ENCODE measurements at places on chromosomes 1 and 21.

- no peak overlapping the region for H3K4me3 ChIP-seq
- DNase-seq: no peak
- no peak overlapping the region for H3K27ac ChIP-seq
- no peaks in the 10 kb centered on the region for H3K36me3 ChIP-seq
- H3K4me1 ChIP-seq: no peaks in the 10 kb centered on the region
Observed at GRCh38 chr1:8687039-8687438, 130.4 kb downstream of the RERE start.

GRCh38 chr1:193533853-193534252 is 347.4 kb upstream of the B3GALT2 start:
- H3K4me3 ChIP-seq: no peak overlapping the region
- H3K27ac ChIP-seq: no peak overlapping the region
- no peaks in the 10 kb centered on the region for H3K27me3 ChIP-seq
- no peak for DNase-seq
- no peaks in the 10 kb centered on the region for H3K4me1 ChIP-seq
- H3K36me3 ChIP-seq: no peaks in the 10 kb centered on the region

DNA sequence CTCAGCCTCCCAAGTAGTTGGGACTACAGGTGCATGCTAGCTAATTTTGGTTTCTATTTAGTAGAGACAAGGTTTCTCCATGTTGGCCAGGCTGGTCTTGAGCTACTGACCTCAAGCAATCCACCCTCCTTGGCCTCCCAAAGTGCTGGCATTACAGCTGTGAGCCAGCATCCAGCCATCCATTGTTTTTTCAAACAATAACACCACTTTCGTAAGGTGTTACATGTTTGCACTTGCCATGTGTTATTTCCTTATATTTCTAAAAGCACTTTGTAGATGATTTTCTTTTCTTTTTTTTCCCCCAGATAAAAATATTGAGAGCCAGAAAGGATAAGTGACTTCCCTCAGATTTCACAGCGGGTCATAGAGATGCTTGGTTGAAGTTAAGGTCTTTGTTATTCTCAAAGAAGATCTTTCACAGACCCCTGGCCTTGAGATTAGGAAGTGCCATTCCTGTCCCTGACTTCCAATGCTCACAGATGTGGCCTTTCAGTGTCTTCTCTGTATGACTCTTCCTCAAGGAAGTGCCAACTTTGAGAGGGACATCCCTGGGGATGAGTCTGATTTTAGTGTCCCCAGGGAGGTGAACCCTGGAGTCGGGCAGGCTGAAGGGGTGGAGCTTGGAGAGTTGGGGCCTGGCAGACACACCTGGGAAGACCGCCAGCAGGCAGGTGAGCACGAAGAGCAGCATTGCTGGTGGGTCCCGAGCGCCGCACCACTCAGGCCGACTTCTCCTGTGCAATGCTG is 6.3 kb downstream of the PIGR start:
- no peaks in the 10 kb centered on the region for H3K4me1 ChIP-seq
- no peak for DNase-seq
- no peaks in the 10 kb centered on the region for H3K27me3 ChIP-seq
- no peak overlapping the region for H3K27ac ChIP-seq

GRCh38 chr1:30683699-30684098 is 39.7 kb downstream of the MATN1 start:
- no peak for DNase-seq
- no peaks in the 10 kb centered on the region for H3K36me3 ChIP-seq
- H3K27me3 ChIP-seq: no peaks in the 10 kb centered on the region

- H3K36me3 ChIP-seq: no peaks in the 10 kb centered on the region
- H3K4me1 ChIP-seq: no peaks in the 10 kb centered on the region
- H3K27ac ChIP-seq: no peak overlapping the region
- H3K27me3 ChIP-seq: no peaks in the 10 kb centered on the region
Observed at GRCh38 chr1:212582291-212582690, 26.3 kb upstream of the ATF3 start.

DNA sequence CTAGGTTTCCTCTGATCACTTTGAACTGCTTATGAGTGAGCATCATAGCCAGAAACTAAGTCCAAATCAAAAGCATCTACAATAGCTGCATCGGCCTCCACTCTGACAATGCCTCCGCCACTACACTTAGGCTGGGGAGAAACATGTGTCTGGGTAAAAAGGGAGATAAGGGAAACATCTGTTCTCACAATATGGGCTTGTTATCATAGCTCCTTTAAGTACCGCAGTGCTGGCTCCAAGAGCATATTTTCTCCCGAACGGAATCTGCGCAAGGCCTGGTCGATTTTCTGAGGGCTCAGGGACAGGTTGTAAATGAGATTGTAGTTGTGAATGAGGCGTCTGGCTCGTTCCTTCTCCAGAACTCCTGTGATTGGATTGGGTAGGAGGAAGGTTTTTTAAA is 63.9 kb upstream of the CYP2J2 start:
- H3K4me3 ChIP-seq: no peak overlapping the region
- H3K27ac ChIP-seq: no peak overlapping the region
- H3K27me3 ChIP-seq: no peaks in the 10 kb centered on the region
- no peaks in the 10 kb centered on the region for H3K4me1 ChIP-seq
- H3K36me3 ChIP-seq: no peaks in the 10 kb centered on the region
- no peak for DNase-seq

- peak overlapping the region; percentile 99 for H3K4me3 ChIP-seq
- DNase-seq: peak; percentile 75
- no peaks in the 10 kb centered on the region for H3K36me3 ChIP-seq
Observed at GRCh38 chr1:157994704-157995582, 1.5 kb downstream of the KIRREL1 start.

- H3K36me3 ChIP-seq: no peaks in the 10 kb centered on the region
- no peaks in the 10 kb centered on the region for H3K4me1 ChIP-seq
- no peak overlapping the region for H3K27ac ChIP-seq
- H3K4me3 ChIP-seq: no peak overlapping the region
- DNase-seq: peak; percentile 86
- H3K27me3 ChIP-seq: no peaks in the 10 kb centered on the region
Observed at GRCh38 chr1:16048573-16049189, 5.1 kb downstream of the CLCNKB start.

DNA sequence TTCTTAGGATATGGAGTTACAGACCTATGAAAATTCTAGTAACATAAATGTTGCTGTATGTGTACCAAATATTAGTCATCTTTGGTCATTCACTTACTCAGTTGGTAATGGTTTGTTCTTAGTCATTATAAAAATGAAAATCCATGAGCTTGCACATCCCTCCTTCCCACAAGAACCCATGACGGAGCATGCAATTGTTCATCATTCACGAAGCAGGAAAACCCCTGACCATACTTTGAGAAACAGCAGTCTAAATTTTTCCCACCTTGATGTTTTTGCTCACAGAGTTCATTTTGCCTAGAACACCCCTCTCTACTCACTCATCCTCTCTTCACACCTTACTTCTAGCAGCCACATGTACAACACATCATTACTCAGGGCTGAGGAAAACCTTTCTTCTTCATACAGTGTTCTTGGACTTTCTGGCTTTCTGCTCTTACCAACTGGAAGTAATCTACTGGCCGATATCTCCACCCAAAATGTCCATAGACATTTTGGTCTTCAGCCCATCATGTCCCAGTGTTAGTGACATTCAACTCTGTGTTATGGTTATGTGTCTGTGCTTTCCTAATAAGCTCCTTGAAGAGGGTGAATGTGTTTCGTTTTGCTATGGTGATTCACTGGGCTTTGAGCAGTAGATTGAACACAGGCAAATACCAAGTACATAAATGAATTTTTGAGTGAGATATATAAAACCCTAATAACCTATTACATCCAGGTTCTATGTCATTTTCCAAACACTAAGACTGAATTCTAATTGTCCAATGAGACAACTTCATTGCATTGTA is 189.9 kb downstream of the ZC3H11B start:
- DNase-seq: no peak
- no peak overlapping the region for H3K4me3 ChIP-seq
- no peaks in the 10 kb centered on the region for H3K27me3 ChIP-seq
- no peaks in the 10 kb centered on the region for H3K36me3 ChIP-seq
- H3K4me1 ChIP-seq: no peaks in the 10 kb centered on the region
- H3K27ac ChIP-seq: no peak overlapping the region

DNA sequence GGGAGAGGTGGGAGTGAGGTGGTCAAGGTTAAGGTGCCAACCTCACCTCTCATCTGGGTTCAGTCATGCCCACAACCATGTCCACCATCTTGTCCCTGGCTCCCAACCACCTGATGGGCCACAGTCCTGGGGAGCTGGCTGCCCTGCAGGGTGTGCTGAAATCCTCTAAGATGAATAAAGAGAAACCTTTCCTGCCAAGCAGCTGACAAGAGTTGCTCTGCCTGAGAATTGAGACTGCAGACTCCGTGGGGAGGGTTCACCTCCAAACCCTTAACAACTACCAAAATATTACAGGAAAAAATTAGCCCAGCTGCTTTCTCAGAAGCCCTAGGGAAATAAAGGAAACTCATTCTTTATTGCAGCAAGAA is 15.2 kb upstream of the FGR start:
- H3K36me3 ChIP-seq: no peaks in the 10 kb centered on the region
- H3K27me3 ChIP-seq: no peaks in the 10 kb centered on the region
- no peak for DNase-seq
- H3K27ac ChIP-seq: no peak overlapping the region

- H3K27ac ChIP-seq: no peak overlapping the region
- no peak for DNase-seq
- H3K4me1 ChIP-seq: no peaks in the 10 kb centered on the region
- H3K4me3 ChIP-seq: no peak overlapping the region
- H3K36me3 ChIP-seq: no peaks in the 10 kb centered on the region
- no peaks in the 10 kb centered on the region for H3K27me3 ChIP-seq
Observed at GRCh38 chr1:26010825-26011224, 10.8 kb upstream of the EXTL1 start.

GRCh38 chr21:45304476-45304830 is 16.8 kb upstream of the POFUT2 start:
- H3K27me3 ChIP-seq: no peaks in the 10 kb centered on the region
- H3K4me3 ChIP-seq: no peak overlapping the region
- no peak for DNase-seq
- H3K27ac ChIP-seq: no peak overlapping the region

- H3K27ac ChIP-seq: no peak overlapping the region
- no peaks in the 10 kb centered on the region for H3K4me1 ChIP-seq
- no peak overlapping the region for H3K4me3 ChIP-seq
- DNase-seq: no peak
- H3K36me3 ChIP-seq: no peaks in the 10 kb centered on the region
Observed at GRCh38 chr1:112342558-112342957, 53.5 kb upstream of the CTTNBP2NL start.

- H3K27ac ChIP-seq: peak overlapping the region; percentile 31
- H3K27me3 ChIP-seq: no peaks in the 10 kb centered on the region
- H3K4me3 ChIP-seq: no peak overlapping the region
- peak; percentile 96 for DNase-seq
Observed at GRCh38 chr1:8873506-8874229, 4.8 kb downstream of the ENO1 start.

DNA sequence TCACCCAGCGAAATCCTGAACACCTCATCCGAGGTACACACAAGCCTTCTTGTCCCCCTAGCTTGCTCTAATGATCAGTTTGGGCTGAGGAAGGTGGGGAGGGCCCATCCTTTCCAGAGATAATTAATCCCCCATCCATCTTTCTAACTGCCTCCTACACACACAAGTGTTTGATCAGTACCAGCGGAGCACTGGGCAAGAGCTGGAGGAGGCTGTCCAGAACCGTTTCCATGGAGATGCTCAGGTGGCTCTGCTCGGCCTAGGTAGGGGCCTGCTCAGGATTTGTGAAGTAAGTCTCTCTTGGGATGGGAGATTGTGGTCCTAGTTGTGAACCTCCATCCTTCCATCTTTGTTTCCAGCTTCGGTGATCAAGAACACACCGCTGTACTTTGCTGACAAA is 5.8 kb downstream of the ANXA9 start:
- DNase-seq: no peak
- H3K27me3 ChIP-seq: no peaks in the 10 kb centered on the region
- H3K4me3 ChIP-seq: no peak overlapping the region
- H3K36me3 ChIP-seq: no peaks in the 10 kb centered on the region
- H3K4me1 ChIP-seq: no peaks in the 10 kb centered on the region
- H3K27ac ChIP-seq: no peak overlapping the region

- no peaks in the 10 kb centered on the region for H3K36me3 ChIP-seq
- no peaks in the 10 kb centered on the region for H3K4me1 ChIP-seq
- no peak for DNase-seq
- H3K27ac ChIP-seq: no peak overlapping the region
- H3K4me3 ChIP-seq: no peak overlapping the region
- H3K27me3 ChIP-seq: no peaks in the 10 kb centered on the region
Observed at GRCh38 chr1:166479052-166479631, 312.3 kb upstream of the FAM78B start.

DNA sequence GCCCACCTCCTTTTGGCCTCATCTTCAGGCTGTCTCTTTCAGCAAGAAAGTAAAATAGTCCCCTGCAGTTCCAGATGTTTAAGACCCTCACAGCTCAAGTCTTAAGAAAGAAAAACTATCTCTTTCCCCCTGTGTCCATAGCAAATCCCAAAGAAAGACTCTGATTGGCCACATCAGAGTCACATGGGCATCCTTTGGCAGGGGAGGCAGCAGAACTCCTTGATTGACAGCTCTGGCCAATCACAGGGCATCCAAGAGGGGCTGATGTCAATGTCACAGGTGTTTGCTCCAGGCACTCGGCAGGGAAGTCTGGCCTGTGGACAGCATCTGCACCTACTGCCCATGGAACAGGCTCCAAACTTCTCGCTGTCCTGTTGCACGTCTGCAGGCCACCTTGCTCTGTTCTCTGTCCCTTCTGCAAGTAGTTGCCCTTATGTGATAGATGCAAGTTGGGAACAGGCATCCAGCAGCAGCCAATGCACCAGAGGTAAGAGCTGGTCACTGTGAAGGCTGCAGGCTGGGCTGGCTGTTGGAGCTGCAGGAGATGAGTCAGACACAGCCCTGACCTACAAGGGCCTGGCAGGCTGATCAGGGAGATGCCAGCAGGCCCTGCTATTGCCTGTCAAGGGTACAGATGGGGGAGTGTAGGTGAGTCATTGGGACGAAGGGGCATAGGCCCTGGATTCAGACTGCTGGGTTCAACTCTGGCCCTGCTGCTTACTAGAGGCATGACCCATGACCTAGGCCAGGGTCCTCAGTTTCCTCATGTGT is 96.8 kb upstream of the TMEM51 start:
- H3K4me1 ChIP-seq: no peaks in the 10 kb centered on the region
- no peaks in the 10 kb centered on the region for H3K27me3 ChIP-seq
- no peak for DNase-seq
- no peaks in the 10 kb centered on the region for H3K36me3 ChIP-seq
- no peak overlapping the region for H3K4me3 ChIP-seq

DNA sequence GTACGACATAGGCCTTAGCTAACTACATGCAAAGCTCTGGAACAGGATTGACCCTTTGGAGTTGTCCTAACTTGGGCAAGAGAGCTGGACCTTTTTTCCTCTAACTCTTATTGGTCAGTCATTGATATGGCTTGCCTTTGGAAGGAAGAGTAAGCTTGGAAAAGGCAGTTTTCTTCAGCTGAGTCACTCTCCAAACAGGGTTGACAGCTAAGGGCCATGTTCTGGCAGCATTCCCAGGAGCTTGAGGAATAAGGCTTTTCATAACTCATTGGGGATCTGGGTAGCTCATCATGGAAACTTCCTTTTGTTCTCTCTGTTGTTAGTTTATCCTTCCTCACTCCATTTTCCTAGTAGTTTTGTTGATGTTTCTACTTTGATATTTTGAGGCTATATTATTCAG is 14.5 kb upstream of the ERRFI1 start:
- peak overlapping the region; percentile 59 for H3K27ac ChIP-seq
- no peak overlapping the region for H3K4me3 ChIP-seq
- no peaks in the 10 kb centered on the region for H3K36me3 ChIP-seq
- DNase-seq: peak; percentile 86
- H3K27me3 ChIP-seq: no peaks in the 10 kb centered on the region

All from aorta (tissue), 5 donors.